Fibroblast of upper back skin (primary cell): ENCODE measurements at places on chromosomes 3 and 15.

- DNase-seq: peak; percentile 6
These were observed 68.9 kb downstream of the IFT80 start for GRCh38 chr3:160330109-160330508.

DNA sequence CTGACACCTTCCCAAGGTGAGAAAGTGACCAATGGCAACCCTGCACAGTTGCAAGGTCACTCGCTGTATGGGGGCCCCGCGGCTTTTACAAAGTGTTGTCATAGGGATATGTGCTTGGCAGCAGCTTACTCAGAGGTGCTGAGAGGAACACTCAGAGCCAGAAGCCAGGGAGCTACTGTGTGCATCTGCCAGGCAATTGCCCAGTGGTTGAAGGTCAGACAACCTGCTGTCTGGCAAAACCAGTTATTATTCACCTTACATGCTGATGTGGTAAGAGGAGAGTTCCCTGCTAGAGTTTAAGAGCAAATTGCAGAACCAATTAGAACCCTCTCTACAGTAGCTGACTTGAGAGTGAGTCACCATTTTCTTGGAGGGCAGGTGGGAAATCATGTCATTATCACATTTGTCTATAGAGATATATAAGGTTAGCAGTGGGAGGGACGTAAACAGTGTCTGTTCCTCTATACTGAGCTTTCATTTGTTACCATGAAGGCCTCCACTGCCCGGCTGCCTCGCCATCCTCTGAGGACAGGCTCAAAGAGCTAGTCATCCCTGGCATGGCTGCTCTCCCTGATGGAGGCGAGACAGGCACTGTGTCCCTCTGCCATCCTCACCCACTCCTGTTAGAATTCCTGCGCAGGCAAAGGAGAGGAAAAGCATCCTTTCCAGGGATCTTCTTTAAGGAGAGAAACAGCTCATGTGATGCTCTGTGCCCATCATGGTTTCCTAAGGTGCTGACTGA lies 274.4 kb downstream of the PLCL2 start:
- DNase-seq: peak; percentile 26

DNA sequence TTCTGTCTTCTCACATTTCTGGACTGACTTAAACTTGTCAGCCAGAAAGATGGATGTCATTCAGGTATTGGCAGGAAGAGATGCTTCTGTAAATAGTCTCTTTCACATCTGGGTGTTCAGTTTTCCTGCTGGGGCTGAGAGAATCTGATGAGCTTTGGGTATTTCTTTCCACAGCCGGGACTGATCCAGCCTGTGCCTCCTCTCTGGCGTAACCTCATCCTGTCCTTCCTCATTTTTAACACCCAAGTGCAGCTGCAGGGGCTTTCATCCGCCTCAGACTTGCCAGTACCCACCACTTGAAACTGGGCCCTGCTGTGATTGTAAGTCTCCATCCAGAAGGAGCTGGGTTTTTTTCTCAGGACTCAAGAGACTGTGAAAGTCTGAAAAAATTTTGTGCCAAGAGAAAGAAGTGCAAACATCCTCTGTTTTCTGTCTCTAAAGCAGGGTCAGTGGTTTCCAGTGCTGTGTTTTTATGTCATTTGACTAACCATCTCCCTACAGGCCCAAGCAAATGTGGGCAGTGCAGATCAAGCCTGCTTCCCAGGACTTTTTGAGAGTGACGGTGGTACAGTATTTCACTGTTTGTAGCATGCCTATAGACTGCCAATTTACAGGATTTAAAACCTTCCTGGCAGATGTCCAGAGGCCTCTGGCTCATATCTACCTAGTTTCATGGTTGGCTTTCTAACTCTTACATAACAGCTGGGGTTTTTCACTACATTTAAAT lies 342.7 kb downstream of the PTPRG start:
- DNase-seq: peak; percentile 65

DNA sequence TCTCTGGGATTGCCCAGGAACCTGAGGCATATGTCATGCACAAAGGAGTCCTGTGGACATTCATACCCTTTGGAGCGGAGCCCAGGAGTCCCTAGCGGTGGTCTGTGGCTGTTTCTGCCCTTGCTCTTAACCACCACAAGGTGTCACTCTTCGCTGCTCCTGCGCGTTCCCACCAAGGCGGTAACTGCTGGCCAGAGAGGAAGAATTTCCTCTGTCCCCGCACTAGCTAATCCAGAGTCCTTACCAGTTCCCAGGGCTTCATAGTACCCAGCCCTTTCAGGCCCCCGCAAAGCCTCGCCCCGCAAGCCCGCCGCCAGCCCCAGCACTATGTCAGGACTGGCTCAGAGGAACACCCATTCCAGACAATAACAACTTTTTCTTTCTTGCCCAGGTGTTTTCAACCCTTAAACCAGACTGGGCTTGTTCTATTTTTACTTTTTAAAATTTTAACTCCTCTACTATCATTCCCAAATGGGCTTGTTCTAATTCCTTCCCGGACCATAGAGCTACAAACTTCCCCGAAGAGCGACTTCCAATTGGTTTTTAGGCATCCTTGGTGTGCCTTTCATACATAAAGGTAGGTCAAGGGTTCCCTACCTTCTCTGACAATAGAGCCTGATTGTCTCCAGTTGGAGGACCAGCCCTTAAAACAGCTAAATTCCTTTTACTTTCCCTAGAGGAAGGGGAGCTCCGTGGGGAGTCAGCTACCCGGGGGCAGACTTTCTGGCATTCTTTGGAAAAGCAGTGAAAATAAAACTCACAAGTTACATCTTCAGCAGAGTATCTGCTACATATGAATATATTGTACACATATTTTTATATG lies 31.8 kb upstream of the ZNF774 start:
- DNase-seq: peak; percentile 91

DNA sequence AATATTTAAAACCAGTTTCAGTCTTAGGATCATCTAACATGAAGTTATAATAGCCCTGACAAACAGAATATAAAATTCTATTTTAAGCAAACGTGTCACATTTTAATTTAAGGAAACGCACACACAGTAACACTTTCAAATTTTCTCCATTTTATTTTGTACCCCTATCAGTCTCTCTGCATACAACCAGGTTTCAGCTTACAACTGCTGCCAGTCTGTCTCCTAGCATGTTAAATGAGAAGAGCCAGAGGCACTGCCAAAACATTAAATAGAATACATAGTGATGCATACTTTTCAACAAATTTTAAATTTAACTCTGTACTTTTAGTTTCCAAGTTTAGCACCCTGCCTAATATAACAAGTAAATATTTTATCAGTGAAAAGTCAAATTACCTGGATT lies 60.8 kb downstream of the UACA start:
- no peak for DNase-seq
